COR-L47 (cell line): ENCODE measurements at places on chromosomes 16 and 17.
A peak's percentile ranks its signal among the peaks of the same experiment; 100 is the strongest.

- DNase-seq: no peak
Measured at GRCh38 chr16:74480150-74481029, 59.1 kb upstream of the CLEC18B start.

- DNase-seq: peak; percentile 35
Measured at GRCh38 chr17:42819939-42820535, 4.0 kb downstream of the BECN1 start.

DNA sequence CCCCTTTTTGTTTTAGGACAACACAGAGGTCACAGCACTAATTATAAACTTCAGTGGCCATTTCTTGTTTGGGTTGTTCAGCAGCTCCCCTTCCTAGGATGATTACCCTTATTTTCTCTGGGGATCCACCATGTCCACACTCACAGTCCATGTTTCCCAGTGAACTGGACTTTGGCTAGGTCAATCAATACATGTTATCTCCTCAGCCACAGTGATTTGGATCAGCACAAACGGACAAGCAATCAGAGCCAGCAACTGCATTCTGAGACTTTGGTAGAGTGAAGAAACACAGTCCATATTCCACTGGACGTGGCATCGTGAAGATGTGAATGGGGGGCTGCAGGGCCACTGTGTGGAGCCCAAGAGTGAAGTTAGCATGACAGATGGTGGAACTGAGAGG is 4.6 kb downstream of the TMEM220 start:
- DNase-seq: no peak

GRCh38 chr16:1054660-1055556 is 17.6 kb upstream of the SSTR5 start:
- peak; percentile 49 for DNase-seq

GRCh38 chr16:16149710-16150116 is 73.6 kb downstream of the ABCC6 start:
- DNase-seq: no peak

- DNase-seq: peak; percentile 22
Measured at GRCh38 chr16:83878838-83879237, 20.1 kb upstream of the MLYCD start.

- DNase-seq: no peak
Measured at GRCh38 chr17:77609553-77610517, 348.7 kb upstream of the TNRC6C start.

GRCh38 chr17:49229805-49230600 is 584 bp downstream of the PHOSPHO1 start:
- DNase-seq: no peak

DNA sequence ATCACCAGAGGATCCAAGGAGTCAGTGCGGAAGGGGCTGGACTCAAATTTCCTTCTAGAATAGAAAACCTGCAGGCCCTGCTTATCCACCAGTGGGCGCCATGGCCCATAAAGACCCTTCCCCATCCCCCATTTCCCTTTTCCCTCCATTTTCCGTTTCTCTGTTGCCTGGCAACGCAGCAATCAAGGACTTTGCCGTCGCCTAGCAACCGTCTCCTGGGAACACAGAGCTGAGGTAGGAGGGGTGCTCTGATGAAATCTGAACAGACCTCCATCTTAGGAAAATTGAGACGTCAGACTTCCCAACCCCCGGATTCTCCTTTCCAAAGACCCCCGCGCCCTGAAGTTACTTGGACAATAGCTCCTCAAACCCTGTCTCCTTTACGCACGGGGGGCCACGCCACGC is 5.7 kb downstream of the DLG4 start:
- DNase-seq: peak; percentile 89

DNA sequence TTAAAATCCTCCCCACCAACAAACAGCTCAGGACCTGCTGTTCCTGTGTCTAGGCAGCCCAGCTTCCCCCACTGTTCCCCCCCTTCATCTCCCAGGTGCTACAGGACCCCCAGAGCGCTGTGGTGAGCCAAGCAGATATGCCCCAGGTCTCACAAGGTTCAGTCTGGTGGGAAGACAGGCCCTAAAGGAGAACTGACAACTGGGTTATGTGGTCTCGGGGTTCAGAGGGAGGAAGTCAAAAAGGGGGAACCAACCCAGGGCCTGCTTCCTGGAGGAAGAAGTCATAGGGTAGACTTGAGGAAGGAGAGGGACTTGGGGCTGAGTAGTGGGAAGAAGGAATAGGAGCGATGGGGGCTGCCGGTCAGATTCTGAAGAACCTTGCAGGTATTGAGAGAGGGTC is 2.6 kb downstream of the RIPOR1 start:
- DNase-seq: no peak

GRCh38 chr16:51133183-51133582 is 17.9 kb downstream of the SALL1 start:
- no peak for DNase-seq

- no peak for DNase-seq
Measured at GRCh38 chr16:11140098-11140375, 116.0 kb downstream of the SOCS1 start.

GRCh38 chr16:89442990-89443726 is 47.2 kb downstream of the ANKRD11 start:
- DNase-seq: peak; percentile 68

- DNase-seq: no peak
Measured at GRCh38 chr16:77588389-77588788, 133.9 kb upstream of the NUDT7 start.

- no peak for DNase-seq
Measured at GRCh38 chr17:70498631-70499030, 329.3 kb downstream of the KCNJ2 start.

GRCh38 chr17:4019275-4019674 is 55.0 kb upstream of the ATP2A3 start:
- DNase-seq: no peak

GRCh38 chr17:74744714-74745547 is 3.5 kb upstream of the NHERF1 start:
- peak; percentile 17 for DNase-seq

- no peak for DNase-seq
Measured at GRCh38 chr16:54505549-54506213, 219.1 kb upstream of the IRX3 start.

DNA sequence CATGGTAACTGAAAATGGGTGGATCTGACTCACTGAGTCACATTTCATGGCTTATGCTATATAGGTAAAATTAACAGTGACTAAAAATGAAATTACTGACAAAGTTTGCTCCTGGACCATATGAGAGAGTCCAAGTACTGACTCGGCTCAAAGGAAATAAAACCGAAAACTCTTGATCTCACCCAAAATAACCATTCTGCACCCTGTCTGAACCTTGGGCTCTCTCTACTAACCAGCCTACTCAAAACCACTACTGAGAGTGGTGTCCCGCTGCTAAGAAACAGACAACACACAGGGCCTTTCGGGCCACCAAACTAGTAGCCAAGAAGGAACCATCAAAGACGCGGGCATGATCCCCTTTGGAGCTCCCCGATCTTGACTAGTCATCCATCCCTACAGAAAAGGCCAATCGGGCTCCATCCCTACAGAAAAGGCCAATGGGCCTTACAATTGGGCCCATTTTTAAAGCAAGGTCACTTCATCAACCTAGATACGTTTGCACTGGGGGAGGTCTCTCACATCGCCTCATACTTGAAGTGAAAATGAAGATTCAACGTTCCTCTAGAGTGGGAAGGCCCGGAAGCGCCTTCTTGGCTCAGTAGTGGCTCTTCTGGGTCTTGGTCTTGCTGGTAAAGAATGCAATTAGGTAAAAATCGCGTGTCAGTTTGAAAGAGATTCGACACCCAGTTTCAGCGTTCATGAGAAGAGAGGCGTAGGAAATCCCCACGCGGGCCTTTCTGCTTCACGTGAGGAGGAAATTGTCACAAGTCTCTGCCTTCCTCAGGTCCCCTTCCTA is 720 bp upstream of the ZPBP2 start:
- DNase-seq: no peak

- no peak for DNase-seq
Measured at GRCh38 chr16:68187505-68187904, 48.4 kb downstream of the ESRP2 start.

DNA sequence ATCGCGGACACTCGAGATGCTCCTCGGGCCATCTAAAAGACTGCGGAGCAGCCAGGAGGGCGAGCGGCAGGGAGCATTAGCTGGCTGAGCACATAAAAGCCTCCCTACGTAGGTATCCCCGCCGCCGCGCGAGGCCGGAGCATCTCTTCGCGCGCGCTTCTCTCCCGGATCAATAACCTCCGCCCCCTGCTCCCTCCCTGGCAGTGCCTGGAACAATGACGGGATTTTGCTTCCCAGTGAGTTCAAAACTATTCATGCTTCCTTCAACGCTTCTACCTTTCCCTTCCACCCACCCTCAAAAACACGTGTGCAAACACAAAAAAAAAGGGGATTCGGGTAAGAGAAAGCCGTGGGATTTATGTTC is 984 bp downstream of the CENPV start:
- peak; percentile 66 for DNase-seq

DNA sequence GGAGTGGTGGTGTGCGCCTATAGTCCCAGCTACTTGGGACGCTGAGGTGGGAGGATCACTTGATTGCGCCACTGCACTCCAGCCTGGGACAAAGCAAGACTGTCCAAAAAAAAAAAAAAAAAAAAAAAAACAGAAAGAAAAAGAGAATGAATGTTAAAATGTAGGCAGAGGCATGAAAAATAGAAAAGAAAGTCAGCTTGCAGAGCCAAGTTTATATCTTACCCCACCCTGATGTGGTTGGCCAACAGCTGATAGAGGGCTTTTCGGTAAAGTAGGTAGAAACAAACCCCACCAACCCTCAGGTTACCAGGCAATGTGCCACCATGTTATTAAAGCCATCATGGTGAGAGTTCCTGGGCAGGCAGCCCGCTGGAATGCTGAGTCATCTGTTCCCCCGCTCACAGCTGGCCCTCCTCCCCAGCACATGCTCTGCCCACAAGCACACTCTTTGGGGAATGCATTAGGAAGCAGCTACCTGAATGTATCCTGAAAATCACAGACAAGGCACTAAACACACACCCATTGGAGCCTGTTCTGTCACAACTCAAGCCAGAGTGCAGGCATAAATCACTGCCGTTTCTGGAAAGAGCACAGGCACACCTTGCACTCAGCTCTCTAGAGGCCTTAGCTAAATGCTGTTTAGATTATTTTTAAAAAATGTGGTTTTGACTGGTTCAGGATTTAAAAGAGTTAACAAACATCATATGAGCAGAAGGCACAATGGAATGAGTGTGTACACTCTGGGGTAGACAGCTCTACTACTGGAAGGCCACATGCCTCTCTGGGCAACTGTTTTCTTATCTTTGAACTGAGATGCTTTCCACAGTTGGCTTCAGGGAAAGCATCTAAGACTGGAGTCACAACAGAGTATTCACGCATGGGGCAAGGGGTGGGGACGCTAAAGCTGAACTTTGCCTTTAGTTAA is 128.5 kb downstream of the PARN start:
- peak; percentile 13 for DNase-seq

- no peak for DNase-seq
Measured at GRCh38 chr16:28087675-28088300, 24.3 kb upstream of the GSG1L start.

DNA sequence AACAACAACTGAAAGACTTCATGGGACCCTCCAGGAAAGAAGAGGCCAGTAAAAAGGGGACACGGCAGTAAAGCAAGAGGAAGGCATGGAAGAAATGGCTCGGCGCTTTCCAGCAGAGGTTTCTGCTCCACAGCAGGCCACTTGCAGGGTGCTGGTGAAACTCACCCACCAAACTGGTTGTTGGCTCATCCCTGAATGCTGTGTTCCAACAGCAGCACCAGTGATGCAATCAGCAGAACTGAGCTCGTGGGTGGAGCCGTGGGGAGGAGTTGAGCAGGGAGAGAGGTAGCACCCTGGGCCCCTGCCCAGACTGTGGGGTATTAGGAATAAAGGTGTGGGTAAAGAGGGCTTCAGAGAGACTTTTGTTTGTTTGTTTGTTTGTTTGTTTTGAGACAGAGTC is 62.8 kb upstream of the ADCY9 start:
- DNase-seq: no peak

- no peak for DNase-seq
Measured at GRCh38 chr17:61208301-61209105, 191.1 kb upstream of the TBX2 start.

GRCh38 chr17:36074365-36074764 is 10.3 kb downstream of the CCL18 start:
- no peak for DNase-seq

DNA sequence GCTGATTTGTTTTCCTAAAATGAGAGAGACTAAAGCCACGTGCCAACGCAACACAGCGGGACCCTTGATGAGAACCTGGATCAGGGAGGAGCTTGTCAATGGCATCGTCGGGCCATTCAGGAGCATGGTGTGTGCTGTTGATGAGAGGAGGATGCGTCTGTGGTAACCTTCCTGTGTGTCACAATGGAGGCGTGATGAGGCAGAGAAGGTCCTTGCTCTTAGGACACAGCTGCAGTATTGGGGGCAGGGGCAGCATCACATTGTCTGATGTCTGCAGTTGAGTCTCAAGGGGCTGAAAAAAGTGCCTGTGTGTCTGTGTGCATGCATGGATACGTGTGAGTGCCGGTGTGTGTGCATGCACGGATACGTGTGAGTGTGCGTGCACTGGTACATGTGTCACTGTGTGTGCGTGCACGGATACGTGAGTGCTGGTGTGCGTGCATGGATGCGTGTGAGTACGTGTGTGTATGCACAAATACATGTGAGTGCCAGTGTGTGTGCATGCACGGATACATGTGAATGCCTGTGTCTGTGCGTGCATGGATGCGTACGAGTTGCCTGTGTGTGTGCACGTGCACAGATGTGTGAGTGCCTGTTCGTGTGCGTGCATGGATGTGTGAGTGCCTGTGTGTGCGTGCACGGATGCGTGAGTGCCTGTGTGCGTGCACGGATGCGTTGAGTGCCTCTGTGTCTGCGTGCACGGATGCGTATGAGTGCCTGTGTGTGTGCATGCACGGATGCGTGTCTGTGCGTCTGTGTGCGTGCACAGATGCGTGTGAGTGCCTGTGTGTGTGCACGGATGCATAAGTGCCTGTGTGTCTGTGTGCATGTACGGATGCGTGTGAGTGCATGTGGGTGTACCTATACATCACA is 39.3 kb downstream of the BAIAP2 start:
- DNase-seq: no peak

GRCh38 chr17:73262676-73263642 is 1.3 kb upstream of the CPSF4L start:
- DNase-seq: no peak

DNA sequence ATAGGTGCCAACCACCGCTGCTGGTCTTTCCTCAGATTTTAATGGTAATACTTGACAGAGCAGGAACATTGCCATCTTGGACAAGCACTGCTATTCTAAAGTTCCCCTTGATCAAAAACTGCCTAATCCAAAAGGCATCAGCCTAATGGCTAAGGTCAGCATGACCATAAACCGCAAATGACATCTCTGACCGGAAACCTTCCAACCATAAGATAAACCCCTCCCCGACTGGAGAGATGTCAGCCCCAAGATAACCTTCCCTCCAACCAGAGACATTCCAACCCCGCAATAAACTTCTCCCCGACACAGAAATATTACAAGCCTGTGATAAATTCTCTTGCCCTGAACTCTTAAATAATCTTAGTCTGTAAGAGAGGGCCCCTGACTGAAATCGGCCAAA is 7.4 kb upstream of the DHX40 start:
- DNase-seq: no peak
